Activated effector memory CD4-positive, alpha-beta T cell treated with anti-CD3 and anti-CD28 coated beads, Interleukin-2, amount 50 U/mL, for 16 hours (primary cell): ENCODE measurements at places on chromosomes 12 and 14.

DNA sequence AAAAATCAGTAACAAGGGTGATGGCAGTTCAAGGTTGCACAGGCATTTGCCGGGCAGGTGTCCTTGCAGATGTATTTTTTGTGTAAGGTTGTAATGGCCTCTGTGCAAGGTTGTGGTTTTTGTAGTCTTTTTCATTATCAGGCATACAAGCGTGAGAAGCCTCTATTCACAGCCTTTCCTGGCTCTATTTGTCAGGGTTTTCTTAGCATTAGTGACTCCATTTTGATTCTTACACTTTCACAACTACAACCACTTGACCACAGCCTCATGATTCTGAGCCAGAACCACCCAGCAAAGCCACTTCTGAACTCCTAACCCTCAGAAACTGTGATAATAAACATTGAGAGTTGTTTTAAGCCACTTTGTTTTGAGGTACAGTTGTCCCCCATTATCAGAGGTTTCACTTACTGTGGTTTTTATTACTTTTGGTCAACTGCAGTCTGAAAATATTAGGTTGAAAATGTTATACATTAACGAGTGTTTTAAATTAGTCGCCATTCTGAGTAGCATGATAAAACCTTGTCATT is 27.5 kb upstream of the CHGA start:
- no peak for DNase-seq

GRCh38 chr12:7656121-7656520 is 9.6 kb downstream of the APOBEC1 start:
- DNase-seq, result no peak

GRCh38 chr14:68249661-68250451 is 430.3 kb downstream of the RAD51B start:
- no peak for DNase-seq

GRCh38 chr12:87025976-87026375 is 769.8 kb upstream of the MGAT4C start:
- no peak for DNase-seq

DNA sequence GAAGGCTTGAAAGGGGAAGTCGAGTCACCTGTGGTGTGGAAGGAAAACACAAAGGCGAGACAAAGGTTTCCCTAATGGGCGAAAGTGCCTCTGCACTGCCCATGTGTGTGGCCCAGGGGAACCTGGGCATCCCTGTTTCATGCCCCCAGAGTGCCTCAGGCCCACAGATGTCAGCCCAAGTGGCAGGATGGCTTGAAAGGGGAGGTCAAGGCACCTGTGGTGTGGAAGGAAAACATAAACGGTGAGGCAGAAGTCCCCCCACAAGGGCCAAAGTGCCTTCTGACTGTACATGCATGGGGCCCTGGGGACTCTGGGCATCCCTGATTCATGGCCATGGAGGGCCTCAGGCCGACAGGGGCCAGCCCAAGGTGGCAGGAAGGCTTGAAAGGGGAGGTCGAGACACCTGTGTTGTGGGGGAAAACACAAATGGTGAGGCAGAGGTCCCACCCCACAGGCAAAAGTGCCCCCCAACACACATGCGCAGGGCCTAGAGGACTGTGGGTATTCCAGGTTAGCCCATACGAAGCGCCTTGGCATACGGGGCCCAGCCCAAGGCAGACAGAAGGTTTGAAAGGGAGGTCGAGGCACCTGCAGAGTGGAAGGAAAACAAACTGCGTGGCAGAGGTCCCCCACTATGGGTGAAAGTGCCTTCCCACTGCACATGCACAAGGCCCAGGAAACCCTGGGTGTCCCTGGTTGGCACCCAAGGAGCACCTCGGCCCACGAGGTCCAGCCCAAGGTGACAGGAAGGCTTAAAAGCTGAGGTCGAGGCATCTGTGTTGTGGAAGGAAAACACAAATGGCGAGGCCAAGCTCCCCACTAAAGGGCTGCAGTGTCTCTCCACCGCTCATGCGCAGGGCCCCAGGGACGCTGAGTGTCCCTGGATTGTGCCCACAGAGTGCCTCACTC is 382.3 kb downstream of the ALG10 start:
- DNase-seq, result peak; percentile 39
